ENCODE measurements at places on chromosomes 6 and 20. TPM values are rescaled to one million over a fixed set of nuclear protein-coding genes. Genes with fewer than 3 reads are reported as not detected.

Gene HAO1
- total RNA-seq, result not detected

Gene KIF16B
- total RNA-seq, result 4.1 TPM

Gene CALHM5
- total RNA-seq, result not detected

- no peak overlapping the region for H3K4me3 ChIP-seq
- H3K27ac ChIP-seq, result no peak overlapping the region
- H3K27me3 ChIP-seq, result peaks cover 9% of the 10 kb centered on the region
Observed at GRCh38 chr6:854406-855118, 161.6 kb upstream of the EXOC2 start.

DNA sequence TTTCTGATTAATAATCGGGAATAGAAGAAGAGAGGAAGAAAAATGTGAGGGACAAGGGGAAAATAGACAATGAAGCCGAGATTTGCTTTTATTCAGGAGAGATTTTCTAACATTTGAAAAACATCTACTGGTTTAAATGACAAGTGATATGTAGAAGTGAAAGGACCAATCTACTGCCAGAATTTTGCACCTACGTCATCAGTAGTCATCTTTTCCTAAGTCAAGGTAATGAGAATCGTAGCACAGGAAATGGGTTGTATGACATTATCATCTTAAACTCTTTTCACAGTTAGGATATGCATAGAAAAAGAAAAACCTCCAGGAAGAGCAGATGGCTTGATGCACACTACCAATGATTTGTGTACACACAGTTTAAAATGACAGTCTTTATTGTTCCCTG, 45.3 kb upstream of the RAB32 start:
- H3K36me3 ChIP-seq, result no peaks in the 10 kb centered on the region
- no peaks in the 10 kb centered on the region for H3K27me3 ChIP-seq
- H3K27ac ChIP-seq, result no peak overlapping the region
- DNase-seq, result no peak
- no peaks in the 10 kb centered on the region for H3K4me1 ChIP-seq

- no peak overlapping the region for H3K27ac ChIP-seq
- H3K4me3 ChIP-seq, result no peak overlapping the region
- no peaks in the 10 kb centered on the region for H3K4me1 ChIP-seq
- DNase-seq, result no peak
- peaks cover 62% of the 10 kb centered on the region for H3K27me3 ChIP-seq
- H3K36me3 ChIP-seq, result peaks cover 1% of the 10 kb centered on the region
Observed at GRCh38 chr6:138155443-138155842, 6.3 kb upstream of the ARFGEF3 start.

DNA sequence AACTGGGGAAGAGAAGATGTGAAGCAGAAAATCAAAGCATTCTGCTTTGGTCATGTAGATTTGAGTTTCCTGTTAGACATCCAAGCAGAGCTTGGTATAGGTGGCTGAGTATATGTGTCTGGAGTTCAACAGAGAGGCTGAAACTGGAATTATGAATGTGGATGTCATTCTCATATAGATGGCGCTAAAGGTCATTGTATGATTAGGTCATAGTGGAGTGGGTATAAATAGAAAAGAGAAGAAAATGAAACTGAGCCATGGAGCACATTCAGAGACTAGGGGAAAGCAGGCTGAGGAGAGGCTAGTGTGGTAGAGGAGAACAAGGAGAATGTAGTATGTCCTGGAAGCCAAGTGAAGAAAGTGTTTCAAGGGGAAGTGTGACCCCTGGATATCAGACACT, 295.6 kb upstream of the PLN start:
- no peak for DNase-seq
- H3K27ac ChIP-seq, result no peak overlapping the region
- H3K4me3 ChIP-seq, result no peak overlapping the region
- peaks cover 9% of the 10 kb centered on the region for H3K27me3 ChIP-seq
- H3K36me3 ChIP-seq, result no peaks in the 10 kb centered on the region
- no peaks in the 10 kb centered on the region for H3K4me1 ChIP-seq
